ENCODE measurements at places on chromosomes 16 and 17.

- no peak for DNase-seq
Observed at GRCh38 chr17:9037736-9038135, 16.4 kb downstream of the NTN1 start.

GRCh38 chr16:70627696-70628095 is 18.7 kb upstream of the IL34 start:
- DNase-seq = no peak

- DNase-seq = no peak
Observed at GRCh38 chr16:52469775-52470174, 77.2 kb downstream of the TOX3 start.

- no peak for DNase-seq
Observed at GRCh38 chr17:40915199-40915661, 22.2 kb downstream of the KRT23 start.

DNA sequence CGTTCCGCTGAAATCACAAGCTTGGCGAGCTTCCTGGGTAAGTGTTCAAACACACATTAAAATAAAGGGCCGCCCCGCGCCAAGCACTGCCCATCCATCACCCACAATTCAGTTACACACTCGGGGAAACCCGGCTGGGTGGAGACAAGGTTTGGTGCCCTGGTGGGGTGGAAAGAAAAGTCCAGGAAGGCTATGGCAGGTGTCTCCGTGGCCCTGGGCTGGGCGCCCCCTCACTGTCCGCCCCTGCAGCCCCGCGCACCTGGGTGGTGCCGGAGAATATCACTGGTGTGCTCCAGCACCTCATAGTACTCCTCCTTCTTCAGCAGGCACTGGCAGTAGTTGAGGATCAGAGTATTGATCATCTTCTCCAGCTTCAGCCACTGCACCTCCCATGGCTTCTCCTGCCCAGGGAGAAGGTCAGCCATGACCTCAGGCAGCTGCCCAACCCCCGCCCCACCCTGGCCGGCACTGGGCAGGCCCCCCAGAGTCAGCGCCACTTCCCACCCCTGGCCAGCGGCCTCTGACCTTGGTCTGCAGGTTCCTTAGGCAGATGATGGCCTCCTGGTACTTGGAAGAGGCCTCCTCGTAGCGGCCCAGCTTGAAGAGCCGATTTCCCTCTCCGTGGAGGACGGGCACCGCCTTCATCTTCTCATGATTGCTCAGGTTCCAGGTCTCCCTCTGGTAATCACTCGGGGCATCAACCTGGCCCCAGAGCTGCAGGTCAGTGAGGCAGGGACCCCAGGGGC is 8.4 kb downstream of the AIPL1 start:
- no peak for DNase-seq

- DNase-seq = no peak
Observed at GRCh38 chr16:17748044-17748719, 277.4 kb upstream of the XYLT1 start.

DNA sequence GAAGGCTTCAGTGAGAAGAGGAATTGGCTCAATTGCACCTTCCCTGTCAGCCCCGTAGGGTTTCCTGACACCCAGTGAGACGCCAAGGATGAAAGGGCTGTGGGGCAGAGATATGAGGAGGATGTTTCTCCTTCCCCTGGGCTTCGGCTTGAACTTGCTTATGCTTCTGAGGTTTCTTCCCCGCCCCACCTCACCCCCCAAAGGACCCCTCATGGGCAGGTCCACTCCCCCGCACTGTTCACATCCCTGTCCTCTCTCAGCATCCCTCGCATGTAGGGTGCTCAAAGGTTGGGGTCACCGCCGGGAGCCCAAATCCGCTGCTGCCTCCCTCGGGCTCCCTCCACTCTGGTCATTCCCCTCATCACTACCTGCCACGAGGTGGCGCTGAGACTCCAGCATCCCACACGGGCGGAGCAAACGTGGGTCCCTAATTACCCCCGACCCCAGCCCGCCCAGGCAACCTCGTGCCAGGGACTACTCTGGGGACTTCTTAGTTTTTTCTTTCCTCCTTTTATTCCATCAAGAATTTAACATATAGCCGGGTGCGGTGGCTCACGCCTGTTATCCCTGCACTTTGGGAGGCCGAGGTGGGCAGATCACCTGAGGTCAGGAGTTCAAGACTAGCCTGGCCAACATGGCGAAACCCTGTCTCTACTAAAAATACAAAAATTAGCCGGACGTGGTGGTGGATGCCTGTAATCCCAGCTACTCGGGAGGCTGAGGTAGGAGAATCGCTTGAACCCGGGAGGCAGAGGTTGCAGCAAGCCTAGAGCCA is 3.3 kb upstream of the TRARG1 start:
- peak; percentile 74 for DNase-seq
